ENCODE measurements at places on chromosomes 3 and 15.

DNA sequence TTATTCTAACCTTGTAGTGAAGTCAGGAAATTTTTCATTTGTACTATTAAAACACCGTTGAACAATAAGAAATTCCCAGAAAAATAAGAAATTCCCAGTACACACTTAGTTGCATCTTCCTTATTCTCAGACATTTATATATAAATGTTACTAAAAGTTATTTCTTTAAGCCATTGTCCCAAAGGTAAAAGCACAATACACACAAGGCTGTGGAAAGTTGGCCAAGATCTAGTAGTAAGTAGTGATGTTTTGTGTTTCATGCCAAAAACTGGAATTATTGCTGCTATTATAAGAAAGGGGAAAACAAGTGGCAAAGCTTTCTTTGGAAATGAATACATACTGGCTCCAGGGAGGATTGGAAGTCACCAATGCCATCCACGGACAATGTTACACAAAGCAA lies 802.5 kb upstream of the DPPA4 start:
- no peak for DNase-seq

- no peak for DNase-seq
Measured at GRCh38 chr3:50314816-50315215, 7.7 kb downstream of the HYAL2 start.

DNA sequence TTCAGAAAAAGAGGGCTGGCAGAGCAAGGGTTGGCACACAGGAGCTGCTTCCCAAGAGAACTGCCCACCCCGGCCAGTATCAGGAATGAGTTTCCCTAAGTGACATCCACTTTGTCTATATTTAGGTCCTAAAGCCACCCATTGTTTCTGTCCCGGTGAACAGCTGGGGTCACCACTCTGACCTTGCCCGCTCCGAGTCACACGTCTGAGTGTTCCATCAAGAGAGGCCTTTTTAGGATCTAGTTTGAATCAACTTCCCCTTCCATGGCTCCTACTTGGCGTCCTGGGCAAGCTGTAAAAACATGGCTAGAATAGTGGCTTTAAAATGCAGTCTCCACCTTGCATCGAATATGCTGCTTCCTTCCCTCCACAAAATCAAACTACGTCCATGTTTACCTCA lies 109.6 kb upstream of the ARHGEF3 start:
- DNase-seq: no peak

DNA sequence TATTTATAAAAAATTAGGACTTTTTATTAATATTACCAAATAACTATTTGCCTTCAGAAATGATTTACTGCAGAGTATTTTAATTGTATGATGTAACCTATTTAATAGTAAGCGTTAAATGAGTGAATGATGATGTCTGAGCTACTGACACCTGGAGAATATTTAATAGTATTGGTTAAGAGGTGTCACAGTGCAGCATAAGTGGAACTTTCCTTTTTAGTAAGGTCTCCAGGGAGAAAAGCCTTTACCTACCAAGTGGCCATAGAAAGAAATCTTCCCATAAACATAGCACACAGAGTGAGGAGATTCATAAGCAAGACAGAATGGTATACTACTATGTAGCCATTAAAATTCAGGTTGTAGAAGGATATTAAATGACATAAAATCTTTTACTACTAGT lies 441.7 kb downstream of the TBL1XR1 start:
- DNase-seq: no peak

- peak; percentile 39 for DNase-seq
Measured at GRCh38 chr3:37814547-37814946, 47.1 kb upstream of the CTDSPL start.

DNA sequence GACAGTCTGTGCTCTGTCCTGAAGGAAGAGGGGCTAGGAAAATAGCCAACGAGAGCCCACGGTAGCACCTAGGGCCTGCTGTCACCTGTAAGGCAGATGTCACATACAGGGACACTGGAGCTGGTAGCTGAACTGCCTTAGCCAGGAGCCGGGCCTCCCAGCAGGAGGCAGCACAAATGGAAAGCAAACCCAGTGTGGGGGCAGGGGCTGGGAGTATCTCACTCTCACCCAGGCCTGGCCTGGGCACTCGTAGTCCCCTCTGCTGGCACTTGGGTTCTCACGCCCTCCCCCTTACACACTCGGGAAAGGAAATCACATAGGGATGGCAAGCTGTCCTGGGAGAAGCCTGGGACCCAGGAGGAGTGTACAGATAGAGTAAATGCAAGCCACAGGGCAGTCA lies 173.1 kb upstream of the CHRNA7 start:
- no peak for DNase-seq

DNA sequence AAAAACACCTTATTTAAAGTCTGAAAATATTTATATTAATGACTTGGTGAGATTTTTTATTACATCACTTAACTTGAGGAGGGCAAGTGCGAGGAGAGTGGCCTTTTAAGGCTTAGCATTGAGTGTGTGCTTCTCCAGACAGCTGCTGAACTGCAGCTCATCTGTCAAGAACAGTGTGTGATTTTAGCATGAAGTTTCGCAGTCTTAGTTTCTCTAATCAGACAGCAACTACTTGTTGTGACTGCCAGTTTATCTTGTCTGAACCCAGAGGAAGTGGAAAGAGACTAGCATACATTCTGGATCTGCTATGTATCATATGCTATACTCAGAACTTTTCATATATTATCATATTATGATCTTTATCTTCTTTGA lies 291.7 kb upstream of the ROPN1 start:
- no peak for DNase-seq

DNA sequence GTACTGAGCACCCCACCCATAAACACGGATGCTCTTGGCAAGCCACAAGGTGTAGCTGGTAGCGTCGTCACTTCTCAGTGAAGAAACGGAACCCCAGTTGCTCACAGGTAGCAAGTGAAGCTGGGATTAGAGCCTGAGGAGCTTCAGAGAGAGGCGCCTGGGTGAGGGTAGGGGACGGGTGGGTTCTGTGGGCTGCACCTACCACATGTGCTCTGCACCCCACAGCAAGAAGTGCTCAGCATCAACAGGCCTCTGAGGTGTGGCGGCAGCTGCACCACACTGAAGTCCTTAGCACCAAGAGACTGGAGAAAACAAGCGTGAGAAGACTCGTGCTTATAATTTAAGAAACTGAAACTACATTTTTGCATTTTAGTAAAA lies 9.8 kb downstream of the MAP6D1 start:
- no peak for DNase-seq

DNA sequence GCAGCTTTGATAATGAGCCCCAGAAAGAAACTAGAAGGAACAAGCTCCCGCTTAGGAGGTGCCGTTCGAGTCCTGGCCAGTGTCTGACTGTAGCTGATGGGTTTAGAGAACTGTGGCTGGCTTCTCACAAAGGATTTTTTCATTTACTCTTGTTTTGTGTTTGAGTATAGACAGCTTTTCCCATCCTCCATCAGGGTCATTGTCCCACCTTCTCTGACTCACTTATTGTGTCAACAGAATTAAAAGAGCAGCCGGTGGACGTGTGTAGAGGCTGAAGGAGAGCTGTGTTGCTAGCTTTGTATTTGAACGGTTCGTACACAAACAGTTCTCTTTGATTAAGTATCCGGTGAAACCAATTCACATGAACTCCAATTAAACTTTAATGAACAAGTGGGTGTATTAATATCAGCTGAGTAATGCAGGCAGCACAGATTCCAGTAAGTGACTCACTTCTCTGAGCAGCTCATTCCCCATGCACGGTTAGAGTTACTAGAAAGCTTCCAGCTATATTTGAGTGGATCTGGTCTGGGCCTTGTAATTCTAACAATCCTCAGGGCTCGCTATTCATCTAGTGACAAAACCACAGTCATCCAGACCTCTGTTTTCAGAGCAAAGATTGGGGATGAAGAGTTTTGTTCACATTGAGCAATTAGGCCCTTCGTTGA lies 141.0 kb downstream of the LPP start:
- DNase-seq: peak; percentile 37

- DNase-seq: no peak
Measured at GRCh38 chr3:122989856-122990575, 37.5 kb downstream of the SEMA5B start.

DNA sequence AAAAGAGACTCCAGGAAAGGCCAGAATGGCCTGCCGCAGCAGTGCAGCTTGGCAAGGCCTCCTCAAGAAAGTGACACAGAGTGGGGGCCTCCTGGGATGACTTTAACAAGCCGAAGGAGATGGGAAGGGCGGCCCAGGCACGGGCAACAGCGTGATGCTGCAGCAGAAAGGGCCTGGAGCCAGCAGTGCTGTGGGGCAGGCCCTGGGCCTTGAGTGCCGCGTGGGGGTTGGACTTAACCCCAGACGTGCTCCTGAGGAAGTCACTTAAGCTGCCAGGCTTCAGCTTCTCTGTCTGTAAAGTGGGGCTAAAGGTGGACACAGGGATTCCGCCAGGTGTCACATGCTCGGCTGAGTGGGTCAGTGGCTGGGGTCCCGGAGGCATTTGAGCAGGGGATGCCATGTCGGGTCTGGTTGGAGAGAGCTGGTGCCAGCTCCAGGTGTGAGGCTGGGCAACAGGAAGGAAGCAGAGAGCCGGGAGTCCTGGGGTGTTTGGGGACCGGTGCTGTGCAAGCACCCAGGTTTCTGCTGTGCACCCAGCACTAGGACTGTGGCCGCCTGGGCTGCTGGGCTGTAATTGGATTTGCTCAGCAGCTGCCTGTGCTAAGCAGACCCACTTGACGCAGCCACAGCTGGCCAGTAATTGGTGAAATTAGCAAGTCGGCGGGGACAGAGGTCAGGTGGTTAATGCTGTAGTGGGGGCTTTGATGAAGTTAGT lies 7.8 kb downstream of the DNAJB8 start:
- no peak for DNase-seq

GRCh38 chr3:25294169-25294805 lies 133.8 kb upstream of the RARB start:
- DNase-seq: no peak

- DNase-seq: no peak
Measured at GRCh38 chr15:27902680-27903385, 196.3 kb downstream of the OCA2 start.

- DNase-seq: no peak
Measured at GRCh38 chr3:132556508-132557159, 40.4 kb upstream of the ACKR4 start.

DNA sequence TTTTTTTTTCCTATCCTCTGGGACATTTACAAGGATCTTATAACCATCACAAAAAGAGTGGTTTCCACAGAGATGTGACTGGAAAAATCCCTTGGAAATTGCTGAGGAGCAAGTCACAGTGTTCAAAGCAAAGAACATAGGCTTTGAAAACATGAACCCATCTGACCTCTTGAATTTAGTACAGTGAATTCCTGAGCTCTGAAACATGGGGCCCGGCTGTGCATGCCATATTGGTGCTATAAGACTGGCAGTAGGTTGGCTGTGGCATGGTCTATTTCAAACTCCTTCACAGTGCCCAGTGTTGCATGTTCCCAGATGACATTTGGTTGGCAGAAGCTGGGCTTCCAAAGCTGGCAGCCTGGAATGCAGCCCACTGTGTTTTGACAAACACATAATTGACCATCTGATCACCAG lies 202.2 kb downstream of the TIGIT start:
- DNase-seq: peak; percentile 62

DNA sequence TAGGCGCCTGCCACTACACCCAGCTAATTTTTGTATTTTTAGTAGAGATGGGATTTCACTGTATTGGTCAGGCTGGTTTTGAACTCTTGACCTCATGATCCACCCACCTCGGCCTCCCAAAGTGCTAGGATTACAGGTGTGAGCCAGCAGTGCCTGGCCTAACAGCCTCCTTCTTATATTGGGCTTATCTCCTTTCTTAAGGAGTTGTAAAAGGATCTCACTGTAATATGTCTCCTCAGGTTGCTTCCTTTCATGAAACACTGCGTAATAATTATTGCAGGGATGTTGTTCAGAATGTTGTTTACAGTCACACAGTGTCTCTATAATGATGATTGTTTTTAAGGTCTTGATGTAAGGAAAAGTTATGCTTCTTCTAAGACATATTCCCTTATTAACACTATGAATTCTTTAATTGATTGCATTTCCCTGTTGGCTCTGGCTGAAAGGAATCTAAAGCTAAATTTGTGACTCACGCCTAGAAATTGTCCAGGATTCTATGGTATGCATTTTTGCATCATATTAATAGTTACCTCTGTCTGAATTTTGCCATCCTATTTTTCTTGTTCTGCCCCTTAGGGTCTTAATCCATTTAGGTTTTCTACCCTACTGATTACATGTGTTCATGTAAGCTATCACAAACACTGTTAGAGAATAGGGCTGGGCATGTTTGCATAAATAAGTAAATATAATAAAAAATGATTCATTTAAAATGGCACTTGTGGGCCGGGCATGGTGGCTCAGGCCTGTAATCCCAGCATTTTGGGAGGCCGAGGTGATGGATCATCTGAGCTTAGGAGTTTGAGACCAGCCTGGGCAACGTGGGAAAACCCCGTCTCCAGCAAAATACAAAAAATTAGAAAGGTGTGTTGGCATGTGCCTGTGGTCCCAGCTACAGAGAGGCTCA lies 24.5 kb upstream of the RNF111 start:
- DNase-seq: no peak

GRCh38 chr15:93173369-93173768 lies 84.4 kb upstream of the RGMA start:
- DNase-seq: no peak

DNA sequence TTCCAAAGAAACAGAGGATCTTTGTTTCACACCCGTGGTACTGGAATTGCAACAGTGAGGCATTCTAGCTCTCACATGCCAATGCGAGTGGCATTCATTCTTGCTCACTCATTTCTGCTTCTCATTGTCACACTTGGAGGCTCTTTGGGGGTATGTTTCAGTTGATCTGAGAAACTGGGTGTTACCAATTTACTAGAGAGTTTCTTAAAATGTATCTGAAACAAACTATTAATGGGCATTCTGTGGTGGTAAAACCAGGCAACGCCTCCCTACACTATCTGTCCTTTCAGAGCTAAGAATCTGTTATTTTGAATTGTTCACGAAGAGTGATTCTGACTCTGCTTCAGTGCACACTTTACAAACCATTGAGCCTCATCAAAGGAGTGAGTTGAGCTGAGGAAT lies 140.6 kb upstream of the BHLHE40 start:
- no peak for DNase-seq

- DNase-seq: no peak
Measured at GRCh38 chr3:195803289-195803908, 8.3 kb downstream of the MUC4 start.

DNA sequence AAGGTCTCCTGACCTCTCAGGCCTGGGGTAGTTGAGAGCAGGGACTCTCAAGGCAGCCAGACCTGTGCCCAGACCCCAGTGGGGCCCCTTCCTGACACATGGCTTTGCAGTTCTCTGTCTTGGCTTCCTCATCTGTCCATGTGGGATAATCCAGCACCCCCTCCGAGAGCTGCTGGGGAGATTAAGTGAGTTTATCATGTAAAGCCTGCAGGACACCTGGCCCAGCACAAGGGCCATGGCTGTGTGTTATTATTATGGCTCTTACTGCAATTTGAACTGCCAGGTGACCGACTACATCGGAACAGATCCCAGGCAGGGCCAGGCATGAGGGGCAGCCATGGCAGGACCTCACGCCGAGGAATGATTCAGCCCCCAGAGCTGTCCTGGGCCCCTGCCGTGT lies 12.6 kb downstream of the DUSP7 start:
- DNase-seq: no peak

Measured in NCI-H446 (cell line).